ENCODE measurements at places on chromosomes 3 and 15. TPM values are rescaled to one million over a fixed set of nuclear protein-coding genes. Genes with fewer than 3 reads are reported as not detected.

Gene FBXL22
- 0.41 TPM for total RNA-seq

DNA sequence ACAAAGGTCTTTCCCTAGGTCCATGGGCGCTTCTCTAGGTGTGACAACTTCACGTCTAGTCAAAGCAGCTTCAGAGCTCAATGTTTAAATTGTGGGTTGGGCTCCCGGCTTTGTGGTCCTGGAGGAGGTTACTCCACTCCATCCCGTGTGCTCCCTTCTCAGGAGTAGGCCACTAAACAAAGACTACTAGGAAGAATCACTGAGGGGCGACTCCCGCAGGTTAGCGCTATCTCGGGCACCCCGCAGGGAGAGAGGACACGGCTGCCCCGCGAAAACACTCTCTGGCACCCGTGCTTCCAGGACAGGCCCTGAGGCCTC lies 500 bp downstream of the PARP6 start:
- no peak for DNase-seq

Gene CADPS
- not detected for total RNA-seq

- no peak for DNase-seq
These were observed 16.8 kb downstream of the MRAS start for GRCh38 chr3:138365253-138365555.

DNA sequence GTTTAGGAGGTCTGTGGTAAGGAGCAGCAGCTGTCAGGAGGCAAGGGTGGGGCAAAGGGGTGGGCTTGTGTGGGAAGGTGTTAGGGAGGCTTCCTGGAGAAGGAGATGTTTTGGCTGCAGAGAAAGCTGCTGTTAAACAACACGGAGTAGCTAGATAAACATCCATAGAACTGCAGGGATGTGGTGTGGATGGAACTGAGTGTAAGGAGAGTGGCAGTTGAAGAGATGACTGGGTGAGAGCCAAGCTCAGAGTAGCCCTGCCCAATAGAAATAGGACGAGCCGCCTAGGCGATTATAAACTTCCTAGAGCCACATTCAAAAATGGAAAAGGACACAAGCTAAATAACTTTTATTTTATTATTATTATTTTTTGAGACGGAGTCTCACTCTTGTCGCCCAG lies 19.9 kb downstream of the RPLP1 start:
- no peak for DNase-seq

Gene UCN2
- total RNA-seq: 3.2 TPM

DNA sequence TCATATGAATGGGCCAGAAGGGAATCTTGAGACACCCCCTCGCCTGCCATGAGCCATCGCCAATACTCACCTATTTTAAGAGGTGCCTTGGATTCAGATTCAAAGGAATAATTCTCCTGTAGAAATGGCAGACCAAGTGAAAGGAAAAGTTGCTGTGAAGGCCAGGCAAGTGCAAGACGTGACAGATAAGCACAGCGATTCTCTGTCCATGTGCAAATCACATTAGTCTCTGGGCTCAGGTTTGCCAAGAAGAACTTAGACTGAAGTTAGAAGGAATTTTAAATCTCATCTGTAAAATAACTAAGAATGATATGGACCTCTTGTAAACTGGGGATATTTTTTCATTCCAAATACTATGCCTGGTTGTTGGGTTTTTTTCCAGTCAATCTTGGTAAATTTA lies 173.6 kb downstream of the UACA start:
- DNase-seq: no peak

DNA sequence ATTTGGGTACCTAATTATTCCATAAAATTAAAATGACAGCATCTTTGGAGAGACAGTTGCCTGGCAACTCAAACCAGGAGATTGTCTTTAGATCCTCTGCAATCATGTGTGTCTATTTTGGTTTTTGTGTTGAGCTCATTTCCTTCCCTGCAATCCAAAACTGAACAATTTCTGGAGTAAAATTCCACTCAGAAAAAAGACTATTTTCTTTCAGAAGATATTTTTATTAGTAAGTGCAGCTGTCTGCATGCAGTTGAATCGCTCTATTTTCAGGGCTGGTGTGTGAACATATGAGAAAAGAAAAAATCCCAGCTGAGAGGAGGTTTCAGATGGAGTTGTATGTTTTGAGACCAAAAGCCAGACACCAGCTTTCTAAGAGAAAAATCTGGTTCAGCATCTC lies 41.9 kb upstream of the DYNC1LI1 start:
- no peak for DNase-seq
